ENCODE measurements at places on chromosomes 13 and 19.

DNA sequence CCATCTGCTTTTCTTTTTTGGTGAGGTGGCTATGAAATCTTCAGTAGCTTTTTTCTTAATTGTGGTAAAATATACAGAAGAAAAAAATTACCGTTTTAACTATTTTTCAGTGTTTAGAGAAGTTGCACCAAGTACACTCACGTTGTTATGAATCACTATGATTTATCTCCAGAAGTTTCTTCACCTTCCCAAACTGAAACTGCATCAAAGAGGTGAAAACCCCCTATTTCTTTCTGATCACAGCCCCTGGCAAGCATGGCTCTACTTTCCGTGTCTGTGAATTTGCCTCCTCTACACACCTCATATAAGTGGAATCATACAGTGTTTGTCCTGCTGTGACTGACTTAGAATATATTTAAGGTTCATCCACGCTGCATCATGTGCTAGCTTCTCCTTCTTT is 15.6 kb upstream of the SIGLEC10 start:
- DNase-seq = no peak

DNA sequence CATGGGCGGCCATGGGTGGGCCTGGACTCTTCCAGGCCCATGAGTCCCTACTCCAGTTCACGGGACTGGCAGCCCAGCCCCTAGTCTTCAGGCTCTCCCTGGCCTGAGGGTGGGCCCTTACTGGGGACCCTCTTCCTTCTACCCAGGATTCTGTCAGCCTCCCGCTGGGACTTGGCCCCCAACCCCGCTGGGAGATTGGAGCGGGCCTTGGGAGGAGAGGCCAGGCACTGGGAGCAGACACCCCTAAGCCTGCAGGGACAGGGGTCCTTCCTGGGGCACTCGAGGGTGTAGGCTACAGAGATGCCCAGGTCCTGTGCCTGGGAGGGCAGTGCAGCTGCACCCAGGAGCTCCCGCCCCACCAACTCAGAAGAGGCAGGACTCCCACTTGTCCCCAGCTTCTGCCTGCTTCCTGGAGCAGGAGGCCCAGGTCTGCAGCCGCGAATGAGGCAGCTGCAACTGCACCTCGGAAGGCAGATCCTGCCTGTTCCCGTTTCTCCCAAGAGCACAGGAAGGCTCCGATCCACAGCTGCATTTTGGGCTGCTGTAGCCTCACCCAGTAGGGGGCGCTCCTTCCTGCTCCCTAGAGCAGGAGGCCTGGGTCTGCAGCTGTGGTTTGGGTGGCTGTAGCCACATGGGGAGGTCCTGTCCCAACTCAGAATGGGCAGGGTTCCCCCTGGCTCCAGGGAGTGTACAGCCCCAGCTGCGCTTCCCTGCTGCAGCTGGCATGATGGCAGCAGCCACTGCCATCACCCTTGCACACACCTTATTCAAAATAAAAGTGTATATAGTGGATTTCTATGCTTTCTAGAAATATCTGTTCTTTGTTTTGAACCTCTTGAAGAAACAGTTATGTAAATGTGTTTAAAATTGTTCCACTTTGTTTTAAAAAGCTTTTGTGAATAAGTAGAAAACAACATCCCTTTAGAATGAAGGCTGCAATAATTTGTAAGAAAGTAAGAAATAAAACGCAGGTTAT is 46.8 kb downstream of the TEX26 start:
- DNase-seq = no peak

GRCh38 chr13:24277761-24278160 is 31.6 kb upstream of the C1QTNF9 start:
- DNase-seq = no peak

- peak; percentile 16 for DNase-seq
These were observed 61.1 kb upstream of the HMGB1 start for GRCh38 chr13:30526612-30527495.

- DNase-seq = no peak
These were observed 19.0 kb downstream of the ZNF790 start for GRCh38 chr19:36819130-36819630.

GRCh38 chr13:46580362-46580839 is 27.4 kb downstream of the LRCH1 start:
- DNase-seq = no peak

- DNase-seq = peak; percentile 99
These were observed 563 bp upstream of the TOMM40 start for GRCh38 chr19:44890366-44891015.

DNA sequence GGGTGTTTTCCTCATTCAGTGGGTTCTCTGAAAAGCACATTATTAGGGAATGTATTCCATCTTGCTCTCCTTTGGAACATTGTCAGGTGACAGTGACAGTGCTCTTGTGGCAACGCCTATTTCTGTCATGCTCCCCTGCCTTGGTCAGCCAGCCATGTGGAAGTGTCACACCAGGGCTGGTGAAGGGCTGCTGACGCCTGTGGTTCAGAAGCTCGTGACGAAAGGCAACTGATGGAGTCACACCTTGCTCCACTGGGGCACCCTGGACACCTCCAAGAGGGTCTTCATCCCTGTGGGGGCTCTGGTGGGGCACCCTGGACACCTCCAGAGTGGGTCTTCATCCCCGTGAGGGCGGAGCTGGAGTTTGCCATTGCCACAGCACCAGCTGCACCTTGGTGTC is 68.9 kb upstream of the GPR183 start:
- DNase-seq = no peak

DNA sequence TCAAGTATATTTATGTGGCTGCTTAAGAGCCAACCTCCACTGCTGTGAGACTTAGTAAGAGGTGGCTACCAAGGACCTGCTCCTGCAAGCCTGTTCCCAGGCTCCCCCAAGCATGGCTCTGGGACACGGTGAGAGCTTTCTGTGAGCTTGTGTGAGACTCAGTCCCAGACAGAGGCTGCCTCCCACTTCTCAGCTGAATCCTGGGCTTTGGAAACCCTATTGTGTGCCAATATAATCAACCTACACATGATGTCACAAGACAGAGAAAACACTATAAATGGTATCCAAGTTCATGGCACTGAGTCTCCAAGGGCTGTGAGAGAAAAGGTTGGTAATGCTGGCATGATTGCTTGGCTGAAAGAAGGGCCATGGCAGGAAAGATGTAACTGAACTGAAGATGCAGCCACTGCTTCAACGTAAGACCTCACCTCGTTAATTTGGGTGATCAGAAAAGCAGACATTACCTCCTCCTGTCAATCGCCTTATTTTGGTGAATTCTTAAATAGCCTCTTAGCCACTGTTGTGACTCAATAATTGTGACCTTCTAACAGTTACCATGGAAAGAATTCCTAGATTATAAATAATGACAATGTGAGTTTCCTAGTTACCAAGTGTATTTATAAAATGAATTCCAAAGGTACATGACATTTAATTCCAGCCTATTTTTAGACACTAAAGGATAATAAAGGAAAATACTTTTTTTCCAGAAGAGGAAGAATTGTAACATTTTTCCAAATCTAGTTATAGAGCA is 332.0 kb downstream of the IRS2 start:
- DNase-seq = peak; percentile 13

GRCh38 chr19:38734176-38734425 is 10.2 kb downstream of the CAPN12 start:
- no peak for DNase-seq

GRCh38 chr19:12294249-12295158 is at the start of gene ZNF44:
Gene ZNF44, minus strand, starts transcription at chr19:12294883. Its CDS starts 189 bp downstream, at chr19:12294694.
- peak; percentile 96 for DNase-seq

DNA sequence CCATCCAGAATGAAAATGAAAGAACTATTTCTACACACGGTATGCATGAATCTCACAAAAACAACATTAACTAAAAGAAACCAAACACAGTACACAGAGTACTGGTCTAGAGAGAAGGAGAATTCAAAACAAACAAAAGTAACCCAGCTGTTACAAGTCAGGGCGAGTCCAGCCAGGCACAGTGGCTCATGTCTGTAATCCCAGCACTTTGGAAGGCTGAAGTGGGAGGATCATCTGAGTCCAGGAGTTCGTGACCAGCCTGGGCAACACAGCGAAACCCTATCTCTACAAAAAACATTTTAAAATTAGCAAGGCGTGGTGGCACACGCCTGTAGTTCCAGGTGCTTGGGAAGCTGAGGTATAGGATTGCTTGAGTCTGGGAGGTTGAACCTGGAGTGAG is 1.7 kb upstream of the PSMC4 start:
- no peak for DNase-seq

DNA sequence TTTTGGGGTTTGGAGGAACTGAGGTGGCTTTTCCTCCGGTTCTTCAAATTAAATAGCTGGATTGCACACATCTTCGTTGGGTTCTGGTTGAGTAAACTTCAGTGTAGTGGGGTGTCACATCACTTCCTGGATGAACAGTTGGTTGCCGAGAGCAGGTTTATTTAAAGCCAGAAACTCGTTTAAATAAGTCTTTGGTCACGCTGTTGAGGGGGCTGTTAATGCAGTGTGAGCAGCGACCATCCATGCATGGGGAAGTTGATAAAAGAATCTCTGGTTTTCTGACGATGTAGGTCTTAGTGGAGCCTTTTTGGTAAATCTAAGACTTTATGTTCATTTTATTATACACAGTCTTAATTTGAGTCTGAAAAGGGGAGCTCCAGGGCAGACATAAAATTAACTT is 351.2 kb upstream of the ARGLU1 start:
- no peak for DNase-seq

DNA sequence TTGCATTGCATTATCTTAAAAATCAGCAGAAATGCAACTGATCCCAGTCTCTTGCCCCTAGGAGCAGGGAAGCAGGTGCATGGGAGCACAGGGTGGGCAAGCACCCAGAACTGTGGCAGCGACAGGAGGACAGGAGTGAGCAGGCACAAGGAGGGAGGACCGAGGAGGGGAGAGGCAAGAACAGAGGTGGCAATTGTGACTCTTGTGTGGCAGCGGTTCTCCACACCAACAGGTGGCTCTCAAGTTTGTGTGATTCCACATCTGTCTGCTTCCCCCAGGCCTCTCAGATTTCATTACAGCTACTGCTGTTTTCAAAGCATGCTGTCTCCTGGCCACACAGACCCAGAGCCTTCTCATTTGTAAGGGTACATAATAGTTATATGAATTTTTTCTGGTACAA is 108.5 kb downstream of the STK24 start:
- DNase-seq = no peak

GRCh38 chr19:49939721-49940481 is 10.6 kb upstream of the NUP62 start:
- no peak for DNase-seq

GRCh38 chr13:40207001-40207478 is 459.4 kb downstream of the FOXO1 start:
- no peak for DNase-seq

- DNase-seq = no peak
These were observed 66.9 kb upstream of the TM9SF2 start for GRCh38 chr13:99434258-99434788.
